ENCODE measurements at places on chromosomes 2 and 18. TPM values are rescaled to one million over a fixed set of nuclear protein-coding genes. Genes with fewer than 3 reads are reported as not detected.

Gene KCNS3
- 1.1 TPM for total RNA-seq

Gene MYCN
- total RNA-seq, result not detected

Gene CYP1B1
- 8.5 TPM for total RNA-seq

Gene SPP2
- not detected for total RNA-seq

Gene ANKRD30BL
- not detected for total RNA-seq

Gene MC5R
- total RNA-seq, result not detected

Gene OSR1
- 5.1 TPM for total RNA-seq

Gene ACVR1C
- total RNA-seq, result 0.06 TPM

Gene BOLL
- total RNA-seq, result not detected

Gene NCKAP1
- total RNA-seq, result 101 TPM

Gene SCN2A
- not detected for total RNA-seq

Gene SCTR
- total RNA-seq, result not detected

Gene PCARE
- total RNA-seq, result not detected

Gene GAREM2
- total RNA-seq, result 7.0 TPM

Gene CNDP1
- total RNA-seq, result not detected

Gene CNTNAP5
- not detected for total RNA-seq

Gene SERPINB12
- total RNA-seq, result not detected

Gene ACMSD
- total RNA-seq, result not detected

Gene CRYBA2
- not detected for total RNA-seq

Gene KATNAL2
- total RNA-seq, result 1.3 TPM

Gene CIDEA
- total RNA-seq, result not detected

Gene C2orf80
- not detected for total RNA-seq

Gene ANKRD53
- not detected for total RNA-seq

Gene NEU4
- total RNA-seq, result 0.14 TPM

Gene SCN9A
- total RNA-seq, result 2.5 TPM

Gene RHBDD1
- 9.1 TPM for total RNA-seq

Gene ACTG2
- 0.17 TPM for total RNA-seq

Gene NLRC4
- total RNA-seq, result not detected

Gene CPO
- not detected for total RNA-seq

Gene OR6B2
- not detected for total RNA-seq

Gene IL1R1
- total RNA-seq, result 25.3 TPM

Gene HRH4
- 0.02 TPM for total RNA-seq

Gene MTCL1
- total RNA-seq, result 60.5 TPM

Gene ACTR2
- 169 TPM for total RNA-seq

Gene MXD1
- 1.9 TPM for total RNA-seq

Gene ITPRIPL1
- total RNA-seq, result not detected

Data from A549 treated with RU486 at 1 μM for 4 hours (cell line).